ENCODE measurements at places on chromosomes 12 and 14.

DNA sequence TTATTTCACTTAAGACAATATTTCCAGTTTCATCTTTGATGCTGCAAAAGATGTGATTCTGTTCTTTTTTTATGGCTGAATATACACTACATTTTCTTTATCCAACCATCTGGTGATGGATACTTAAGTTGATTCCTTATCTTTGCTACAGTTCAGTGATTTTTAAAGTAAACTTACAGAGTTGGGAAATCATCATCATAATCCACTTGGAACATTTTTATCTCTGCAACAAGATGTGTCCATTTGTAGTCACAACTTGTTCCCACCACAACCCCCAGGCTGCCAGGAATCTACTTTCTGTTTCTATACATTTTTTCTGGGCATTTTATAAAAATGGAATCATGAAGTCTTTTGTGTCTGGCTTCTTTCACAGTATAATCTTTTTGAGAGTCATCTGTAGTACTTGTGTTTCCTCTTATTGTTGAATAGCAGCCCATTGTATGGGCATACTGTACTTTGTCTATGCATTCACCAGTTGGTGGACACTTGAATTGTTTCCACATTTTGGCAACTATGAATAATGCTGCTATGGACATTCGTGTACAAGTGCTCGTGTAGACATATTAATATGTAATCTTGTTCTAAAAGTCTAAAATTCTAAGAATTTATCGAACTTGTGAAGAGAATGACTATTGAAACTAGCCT is 212.5 kb upstream of the DDHD1 start:
- DNase-seq = no peak

DNA sequence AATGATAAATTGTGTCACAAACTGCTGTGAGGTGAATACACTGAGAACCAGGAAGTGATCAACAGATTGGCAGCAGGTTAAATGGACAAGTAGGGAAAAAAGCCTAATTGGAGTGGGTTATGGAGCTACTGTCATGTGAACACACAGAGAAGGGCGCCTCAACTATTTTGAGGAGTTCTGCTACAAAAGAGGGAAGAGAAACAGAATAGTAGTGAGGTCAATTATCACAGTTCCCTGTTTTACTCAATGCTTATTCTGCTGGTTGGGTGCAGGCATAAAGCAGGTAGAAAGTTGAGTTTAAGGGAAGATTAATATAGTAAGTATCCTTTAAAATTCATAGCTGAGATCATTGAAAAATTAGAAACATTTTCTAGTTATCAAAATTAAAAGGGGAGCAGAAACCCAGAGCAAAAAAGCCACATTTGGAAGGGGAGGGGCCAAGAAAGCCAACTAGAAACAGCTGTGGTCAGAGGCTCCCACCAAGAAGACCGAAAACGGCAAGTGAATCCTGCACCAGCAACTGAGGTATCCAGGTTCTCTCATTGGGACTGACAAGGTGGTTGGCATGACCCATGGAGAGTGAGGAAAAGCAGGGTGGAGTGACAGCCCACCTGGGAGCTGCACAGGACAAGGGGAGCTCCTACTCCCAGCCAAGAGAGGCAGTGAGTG is 105.7 kb downstream of the ZC3H14 start:
- DNase-seq = no peak

GRCh38 chr14:102979406-102979805 is 56.9 kb downstream of the AMN start:
- DNase-seq = no peak

- no peak for DNase-seq
Observed at GRCh38 chr12:11556682-11557081, 92.8 kb upstream of the ETV6 start.

- no peak for DNase-seq
Observed at GRCh38 chr12:69388371-69388770, 28.8 kb downstream of the YEATS4 start.
